ENCODE measurements at places on chromosomes 5 and 9. TPM values are rescaled to one million over a fixed set of nuclear protein-coding genes. Genes with fewer than 3 reads are reported as not detected.

GRCh38 chr9:85157772-85158171 lies 488.2 kb downstream of the NTRK2 start:
- H3K4me3 ChIP-seq: no peak overlapping the region
- H3K4me1 ChIP-seq: no peaks in the 10 kb centered on the region
- H3K27ac ChIP-seq: no peak overlapping the region

SV2C gene
- 4.1 TPM for total RNA-seq

SEMA5A gene
- 0.20 TPM for total RNA-seq

- no peaks in the 10 kb centered on the region for H3K4me1 ChIP-seq
- DNase-seq: no peak
- H3K36me3 ChIP-seq: no peaks in the 10 kb centered on the region
- H3K4me3 ChIP-seq: no peak overlapping the region
- H3K27me3 ChIP-seq: no peaks in the 10 kb centered on the region
- H3K27ac ChIP-seq: no peak overlapping the region
Measured at GRCh38 chr9:72657023-72657422, 135.6 kb downstream of the TMC1 start.

STX17 gene
- total RNA-seq: 20.9 TPM

ARHGEF28 gene
- total RNA-seq: 3.5 TPM

GRCh38 chr5:157505496-157505895 lies 45.5 kb downstream of the NIPAL4 start:
- no peak for DNase-seq
- no peaks in the 10 kb centered on the region for H3K4me1 ChIP-seq
- no peaks in the 10 kb centered on the region for H3K36me3 ChIP-seq
- H3K27me3 ChIP-seq: no peaks in the 10 kb centered on the region
- no peak overlapping the region for H3K4me3 ChIP-seq

ELAVL2 gene
- not detected for total RNA-seq

- DNase-seq: peak; percentile 63
- H3K4me1 ChIP-seq: peaks cover 5% of the 10 kb centered on the region
- peaks cover 24% of the 10 kb centered on the region for H3K36me3 ChIP-seq
- no peak overlapping the region for H3K27ac ChIP-seq
- no peaks in the 10 kb centered on the region for H3K27me3 ChIP-seq
- no peak overlapping the region for H3K4me3 ChIP-seq
Measured at GRCh38 chr5:123371575-123372179, 51.5 kb downstream of the CEP120 start.

SLC25A2 gene
- 0.88 TPM for total RNA-seq

- H3K4me1 ChIP-seq: no peaks in the 10 kb centered on the region
- no peak overlapping the region for H3K27ac ChIP-seq
- H3K4me3 ChIP-seq: no peak overlapping the region
- no peak for DNase-seq
- no peaks in the 10 kb centered on the region for H3K36me3 ChIP-seq
Measured at GRCh38 chr5:71864730-71865601, 145.9 kb downstream of the CARTPT start.

DRD1 gene
- total RNA-seq: 0.77 TPM

- no peaks in the 10 kb centered on the region for H3K27me3 ChIP-seq
- H3K27ac ChIP-seq: no peak overlapping the region
- H3K36me3 ChIP-seq: no peaks in the 10 kb centered on the region
- H3K4me1 ChIP-seq: no peaks in the 10 kb centered on the region
- no peak for DNase-seq
- H3K4me3 ChIP-seq: no peak overlapping the region
Measured at GRCh38 chr9:110185806-110186205, 22.2 kb downstream of the C9orf152 start.

PCDHA12 gene
- total RNA-seq: 10.7 TPM

CDH9 gene
- total RNA-seq: not detected

- no peak overlapping the region for H3K4me3 ChIP-seq
- no peak for DNase-seq
- H3K27ac ChIP-seq: no peak overlapping the region
- H3K36me3 ChIP-seq: peaks cover 12% of the 10 kb centered on the region
- H3K27me3 ChIP-seq: no peaks in the 10 kb centered on the region
Measured at GRCh38 chr5:57209316-57210040, 35.6 kb downstream of the GPBP1 start.

- H3K27me3 ChIP-seq: no peaks in the 10 kb centered on the region
- no peak overlapping the region for H3K27ac ChIP-seq
- H3K4me3 ChIP-seq: no peak overlapping the region
- peaks cover 23% of the 10 kb centered on the region for H3K4me1 ChIP-seq
- H3K36me3 ChIP-seq: no peaks in the 10 kb centered on the region
- DNase-seq: peak; percentile 60
Measured at GRCh38 chr9:13427587-13427986, 148.1 kb upstream of the MPDZ start.

DNA sequence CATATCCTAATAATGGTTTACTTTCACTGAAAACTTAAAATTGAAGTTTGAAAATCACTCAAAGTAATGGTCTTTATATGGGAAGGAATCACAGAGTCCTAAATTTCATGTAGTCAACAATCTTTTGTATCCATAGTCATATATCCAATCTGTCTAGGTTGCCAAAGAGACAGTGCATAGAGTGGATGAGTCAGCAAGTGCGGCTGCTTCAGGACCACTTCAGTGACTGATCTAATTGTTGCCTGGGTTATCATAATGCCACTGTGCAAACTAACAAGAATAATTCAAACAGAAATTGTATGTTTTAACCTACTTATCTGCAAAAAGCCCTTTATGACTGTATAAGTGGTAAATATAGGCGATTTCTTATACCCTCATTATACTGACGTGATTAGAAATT lies 211.3 kb upstream of the PRR16 start:
- no peaks in the 10 kb centered on the region for H3K4me1 ChIP-seq
- no peak overlapping the region for H3K4me3 ChIP-seq
- DNase-seq: peak; percentile 5
- no peaks in the 10 kb centered on the region for H3K27me3 ChIP-seq
- H3K27ac ChIP-seq: no peak overlapping the region

DNA sequence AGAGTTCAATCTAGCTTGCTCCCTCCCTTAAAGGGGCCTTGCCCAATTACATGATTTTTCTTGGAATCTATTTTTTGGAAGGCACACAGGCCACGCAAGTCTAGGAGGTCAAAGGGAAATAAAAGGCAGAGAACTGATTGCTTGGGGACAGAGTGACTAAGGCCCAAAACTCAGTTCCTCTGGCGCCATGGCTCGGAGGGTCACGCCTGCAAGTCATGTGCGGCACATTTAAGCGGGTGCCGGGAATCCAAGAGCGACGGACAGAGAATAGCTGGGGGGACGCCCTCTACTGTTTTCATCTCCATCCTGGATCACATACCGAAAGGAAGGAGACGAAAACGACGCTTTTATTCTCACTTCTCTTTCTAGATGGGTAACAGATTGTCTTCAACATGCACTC lies 78.6 kb downstream of the FREM1 start:
- H3K4me3 ChIP-seq: no peak overlapping the region
- DNase-seq: no peak
- H3K4me1 ChIP-seq: no peaks in the 10 kb centered on the region
- no peaks in the 10 kb centered on the region for H3K36me3 ChIP-seq
- no peak overlapping the region for H3K27ac ChIP-seq

PHF24 gene
- total RNA-seq: 0.11 TPM

GRCh38 chr5:2756211-2757152 lies 5.0 kb upstream of the IRX2 start:
- no peaks in the 10 kb centered on the region for H3K36me3 ChIP-seq
- no peaks in the 10 kb centered on the region for H3K4me1 ChIP-seq
- peaks cover 13% of the 10 kb centered on the region for H3K27me3 ChIP-seq

DNA sequence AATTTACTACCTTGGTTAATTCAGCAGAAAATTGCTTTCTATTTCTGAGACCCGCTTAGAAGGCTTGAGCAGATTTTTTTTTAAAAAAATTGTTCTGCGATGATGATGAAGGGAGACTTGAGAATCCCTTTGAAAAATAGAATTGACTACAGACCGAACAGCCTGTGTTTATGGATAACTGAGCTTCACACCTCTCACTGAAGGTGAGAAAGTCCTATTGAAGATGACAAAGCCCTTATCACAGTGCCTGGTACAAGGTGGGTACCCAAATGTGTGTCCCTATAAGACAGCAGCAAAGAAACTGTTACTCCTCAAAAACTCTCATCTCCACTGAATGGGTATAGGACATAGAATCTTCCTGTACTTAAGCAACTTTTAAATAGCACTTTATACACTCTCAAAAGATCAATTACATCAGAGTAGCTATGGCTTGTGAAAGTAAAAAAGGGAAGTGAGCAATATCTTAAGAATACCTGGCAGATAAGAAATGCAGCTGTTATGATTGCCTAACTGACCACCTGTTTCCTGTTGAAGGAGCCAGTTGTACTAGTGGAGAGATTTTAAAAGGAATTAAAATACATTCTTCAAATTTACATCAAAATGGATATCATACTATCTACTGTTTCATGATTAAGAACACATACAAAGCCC lies 419.7 kb downstream of the CHSY3 start:
- H3K4me1 ChIP-seq: no peaks in the 10 kb centered on the region
- H3K27ac ChIP-seq: no peak overlapping the region
- no peak overlapping the region for H3K4me3 ChIP-seq
- H3K27me3 ChIP-seq: no peaks in the 10 kb centered on the region

DNA sequence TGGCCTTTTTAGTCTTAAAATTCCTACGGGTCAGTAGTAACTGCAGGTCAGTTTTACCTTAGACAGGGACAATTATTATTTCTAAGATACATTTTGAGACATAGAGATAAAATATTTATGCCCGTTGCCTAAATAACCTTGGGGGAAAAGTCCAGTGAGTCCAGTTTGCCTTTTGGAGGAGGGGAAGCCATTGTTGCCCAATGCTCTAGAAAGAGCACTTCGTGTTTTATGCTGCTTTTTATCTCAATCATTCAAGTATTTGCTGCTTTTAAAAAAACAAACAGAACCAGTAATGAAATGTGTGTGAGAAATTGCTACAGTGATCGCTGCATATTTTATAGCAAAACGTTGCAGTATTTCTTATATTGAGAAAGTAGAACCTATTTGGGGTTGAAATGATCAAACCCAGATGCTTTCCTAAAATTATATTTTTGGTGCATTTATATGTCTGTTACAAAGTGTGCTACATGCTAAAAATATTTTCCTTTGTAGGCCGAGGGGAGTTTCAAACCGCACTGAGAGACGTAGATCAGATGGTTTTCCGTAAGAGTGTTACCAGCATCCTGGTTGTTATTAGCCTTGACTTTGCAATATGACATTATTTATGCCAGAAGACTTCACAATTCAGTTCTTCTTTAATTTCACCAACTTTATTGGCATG lies 266.8 kb downstream of the AOPEP start:
- peaks cover 3% of the 10 kb centered on the region for H3K4me1 ChIP-seq
- no peak for DNase-seq
- no peak overlapping the region for H3K4me3 ChIP-seq

- no peaks in the 10 kb centered on the region for H3K36me3 ChIP-seq
- no peaks in the 10 kb centered on the region for H3K4me1 ChIP-seq
- H3K4me3 ChIP-seq: no peak overlapping the region
- DNase-seq: no peak
- H3K27ac ChIP-seq: no peak overlapping the region
Measured at GRCh38 chr5:103347716-103348423, 89.3 kb downstream of the MACIR start.

GRCh38 chr5:96049398-96050272 lies 88.0 kb upstream of the ELL2 start:
- no peaks in the 10 kb centered on the region for H3K36me3 ChIP-seq
- DNase-seq: no peak
- H3K4me3 ChIP-seq: no peak overlapping the region
- no peak overlapping the region for H3K27ac ChIP-seq
- H3K27me3 ChIP-seq: no peaks in the 10 kb centered on the region
- peaks cover 36% of the 10 kb centered on the region for H3K4me1 ChIP-seq

CCL28 gene
- 0.57 TPM for total RNA-seq

DNA sequence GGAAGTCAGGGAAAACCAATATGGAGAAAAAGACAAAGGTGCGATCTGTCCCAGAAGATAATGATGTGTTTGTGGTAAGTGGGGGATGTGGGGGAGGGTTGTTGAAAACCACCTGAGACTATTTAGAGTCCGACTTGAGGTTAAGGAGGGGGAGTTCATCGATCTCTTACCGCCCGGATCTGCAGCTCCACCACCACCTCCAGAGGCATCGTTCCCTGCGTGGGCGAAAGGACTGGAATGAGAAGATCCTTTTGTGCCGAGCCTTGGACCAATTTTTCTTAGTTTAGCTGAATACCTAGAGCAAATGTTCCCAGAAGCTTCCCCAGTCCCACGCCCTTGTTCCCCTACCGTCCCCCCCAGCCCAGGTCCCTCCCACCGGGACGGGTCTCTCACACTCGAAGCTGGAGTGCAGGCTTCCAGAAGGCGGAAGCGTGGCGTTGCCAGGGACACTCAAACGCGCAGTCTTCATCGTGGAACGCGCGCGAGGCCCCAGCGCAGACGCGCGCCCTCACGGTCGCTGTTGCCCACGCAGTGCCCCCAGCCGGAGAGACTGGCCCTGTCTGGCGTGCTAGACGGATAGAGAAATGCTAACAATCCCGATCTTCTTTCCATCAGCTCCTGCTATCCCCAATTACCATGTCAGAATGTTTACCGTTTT lies at the start of gene SPATA6L:
SPATA6L (minus strand) TSS at position 439 of the 658 bp plus-strand sequence; CDS start at position 209, 230 bp downstream.
- H3K4me3 ChIP-seq: peak within 1 kb of the TSS; percentile 79
- no peaks in the 10 kb centered on the region for H3K27me3 ChIP-seq
- H3K27ac ChIP-seq: peak within 1 kb of the TSS; percentile 98
- peak; percentile 85 for DNase-seq

EFNA5 gene
- 16.7 TPM for total RNA-seq

DNA sequence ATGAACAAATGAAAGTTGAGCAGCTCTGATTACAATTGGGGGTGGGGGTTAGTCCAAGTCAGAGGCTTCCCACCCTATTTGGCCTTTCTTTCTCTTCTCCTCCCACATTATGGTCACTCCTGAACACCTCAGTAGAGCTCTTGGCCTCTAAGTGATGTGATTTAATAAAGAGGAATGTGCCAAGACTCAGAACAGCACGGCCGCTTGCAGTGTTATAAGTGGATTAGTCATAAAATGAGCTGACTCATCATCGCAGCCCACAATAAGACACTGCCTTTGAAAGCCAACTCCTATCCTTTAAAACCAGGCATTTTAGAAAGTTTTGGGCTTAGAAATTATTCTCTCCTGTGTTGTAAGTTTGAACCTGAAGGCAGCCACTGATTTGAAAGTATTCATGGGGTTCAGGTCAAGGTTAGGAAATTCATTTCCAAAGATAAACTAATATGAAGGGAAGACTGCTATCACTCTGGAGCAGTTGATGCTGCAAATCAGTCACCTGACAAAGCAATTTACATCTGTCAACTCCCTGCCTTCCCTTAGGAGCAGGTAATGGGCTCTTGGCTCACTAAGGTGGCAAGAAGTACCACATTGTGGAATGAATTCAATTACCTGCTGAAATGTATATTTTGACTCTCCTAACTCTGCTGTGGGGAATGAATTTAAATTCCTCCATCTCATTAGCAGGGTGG lies 283.6 kb upstream of the NMUR2 start:
- H3K27ac ChIP-seq: no peak overlapping the region
- H3K36me3 ChIP-seq: no peaks in the 10 kb centered on the region
- no peak overlapping the region for H3K4me3 ChIP-seq
- H3K4me1 ChIP-seq: peaks cover 6% of the 10 kb centered on the region
- DNase-seq: peak; percentile 78
- no peaks in the 10 kb centered on the region for H3K27me3 ChIP-seq

- DNase-seq: no peak
- no peaks in the 10 kb centered on the region for H3K27me3 ChIP-seq
- no peaks in the 10 kb centered on the region for H3K36me3 ChIP-seq
- no peaks in the 10 kb centered on the region for H3K4me1 ChIP-seq
Measured at GRCh38 chr5:25579111-25579510, 934.3 kb upstream of the CDH10 start.
